Stimulated activated naive CD8-positive, alpha-beta T cell treated with anti-CD3 and anti-CD28 coated beads, Interleukin-15, Interleukin-2, amounts not matched to agents 100 U/mL and 50 U/mL, for 24 hours (primary cell): ENCODE measurements at places on chromosomes 4 and X.

- no peak for DNase-seq
Observed at GRCh38 chr4:113512880-113513279, 248.7 kb downstream of the CAMK2D start.

- DNase-seq: no peak
Observed at GRCh38 chrX:3771766-3772165, 58.3 kb upstream of the PRKX start.

- no peak for DNase-seq
Observed at GRCh38 chr4:4392501-4393183, 5.7 kb downstream of the NSG1 start.

DNA sequence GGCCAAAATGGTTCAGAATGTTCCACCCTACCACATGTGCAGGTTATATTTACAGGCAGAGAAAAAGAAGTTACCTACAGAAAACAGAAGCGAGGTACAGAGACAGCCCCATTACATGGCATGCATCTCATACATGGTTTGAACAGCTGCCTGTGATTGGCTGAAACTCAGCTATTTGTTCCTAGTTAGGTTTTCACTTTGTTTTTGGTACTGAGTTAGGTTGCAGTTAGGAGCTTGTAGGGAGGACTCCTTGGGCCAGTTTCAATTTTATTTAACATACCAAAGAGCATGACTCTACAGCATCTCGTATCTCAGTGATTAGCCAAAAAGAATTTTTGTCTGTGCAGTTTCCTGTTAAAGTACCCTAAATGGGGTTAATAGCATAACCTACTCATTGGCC lies 392.0 kb downstream of the MAPK10 start:
- no peak for DNase-seq

DNA sequence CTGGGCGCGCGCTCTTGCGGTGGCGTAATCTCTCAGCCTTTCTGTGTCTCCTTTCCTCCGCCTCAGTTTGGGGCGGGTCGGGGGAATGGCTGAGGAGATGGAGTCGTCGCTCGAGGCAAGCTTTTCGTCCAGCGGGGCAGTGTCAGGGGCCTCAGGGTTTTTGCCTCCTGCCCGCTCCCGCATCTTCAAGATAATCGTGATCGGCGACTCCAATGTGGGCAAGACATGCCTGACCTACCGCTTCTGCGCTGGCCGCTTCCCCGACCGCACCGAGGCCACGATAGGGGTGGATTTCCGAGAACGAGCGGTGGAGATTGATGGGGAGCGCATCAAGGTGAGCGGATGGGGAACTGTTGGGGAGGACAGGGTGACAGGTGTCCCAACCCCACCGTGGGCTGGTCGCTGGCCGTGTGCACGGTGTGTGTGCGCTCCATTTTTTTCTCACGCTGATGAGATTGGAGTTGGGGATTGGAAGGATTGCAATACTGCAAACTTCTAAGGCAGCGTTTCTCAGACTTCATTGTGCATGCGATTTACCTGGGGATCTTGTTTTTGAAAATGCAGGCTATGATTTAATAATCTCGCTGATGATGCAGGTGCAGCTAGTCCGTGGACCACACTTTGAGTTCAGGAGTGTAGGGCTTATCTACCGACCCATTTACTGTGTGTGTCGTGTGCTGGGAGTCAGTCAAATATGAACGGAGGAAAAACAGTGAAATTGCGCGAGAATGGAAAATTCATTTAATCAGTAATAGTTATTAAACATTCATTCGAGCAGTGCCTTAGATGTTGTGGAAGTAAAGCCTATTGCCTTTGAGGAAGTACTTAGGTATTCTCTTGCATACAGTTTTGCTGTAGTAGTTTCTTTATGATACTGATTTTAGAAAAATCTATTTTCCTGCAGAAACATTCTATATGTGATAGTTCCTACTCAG lies at the start of gene RAB33B:
RAB33B (plus strand) TSS at position 11 of the 935 bp plus-strand sequence; CDS start at position 86, 75 bp downstream.
- DNase-seq: no peak

GRCh38 chrX:5681159-5681558 lies 547.5 kb downstream of the NLGN4X start:
- no peak for DNase-seq
